ENCODE measurements at places on chromosomes 1 and 21.

GRCh38 chr1:66025188-66025587 is 232.5 kb downstream of the PDE4B start:
- DNase-seq: no peak

GRCh38 chr1:215786997-215787396 is 219.9 kb downstream of the KCTD3 start:
- no peak for DNase-seq

DNA sequence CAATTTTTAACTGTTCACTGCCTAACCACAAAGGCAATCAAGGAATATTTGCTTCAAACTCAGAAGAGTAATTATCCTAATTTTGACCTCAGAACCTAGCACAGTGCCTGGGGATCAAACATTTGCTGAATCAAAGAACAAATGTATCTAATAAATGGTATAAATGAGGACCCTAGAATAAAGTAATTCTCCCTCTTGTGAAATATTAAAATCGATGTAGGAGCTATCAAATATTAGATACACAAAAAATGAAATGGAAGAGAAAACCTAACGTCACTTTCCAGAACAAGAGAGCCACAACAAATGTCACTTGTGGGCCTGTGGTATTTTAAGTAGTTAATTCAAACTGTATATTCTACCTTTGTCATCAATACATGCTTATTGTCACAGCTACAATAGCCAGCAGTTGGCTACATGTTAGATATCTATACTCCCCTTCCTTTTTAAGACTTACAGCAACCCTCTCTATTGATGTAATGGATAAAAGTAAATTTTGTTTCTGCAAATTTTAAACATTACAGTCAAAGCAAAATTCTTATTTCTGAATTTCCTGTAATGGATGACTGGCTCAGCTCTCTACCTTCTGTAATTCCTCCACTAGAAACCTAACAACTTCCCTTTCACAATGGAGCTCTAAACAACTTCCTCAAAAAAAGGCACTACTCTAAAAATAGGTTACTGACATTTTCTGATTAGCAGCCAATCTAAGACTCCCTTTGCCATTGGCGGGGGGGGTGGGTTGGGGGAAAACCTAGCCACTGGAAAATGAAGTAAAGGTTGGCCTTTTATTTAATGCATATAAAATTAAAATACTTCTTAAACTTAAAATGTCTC is 37.6 kb downstream of the PUM1 start:
- DNase-seq: no peak

- DNase-seq: no peak
These were observed 326.0 kb downstream of the BARHL2 start for GRCh38 chr1:90391126-90391525.

- DNase-seq: no peak
These were observed 32.7 kb downstream of the TFAP2E start for GRCh38 chr1:35605867-35606182.

DNA sequence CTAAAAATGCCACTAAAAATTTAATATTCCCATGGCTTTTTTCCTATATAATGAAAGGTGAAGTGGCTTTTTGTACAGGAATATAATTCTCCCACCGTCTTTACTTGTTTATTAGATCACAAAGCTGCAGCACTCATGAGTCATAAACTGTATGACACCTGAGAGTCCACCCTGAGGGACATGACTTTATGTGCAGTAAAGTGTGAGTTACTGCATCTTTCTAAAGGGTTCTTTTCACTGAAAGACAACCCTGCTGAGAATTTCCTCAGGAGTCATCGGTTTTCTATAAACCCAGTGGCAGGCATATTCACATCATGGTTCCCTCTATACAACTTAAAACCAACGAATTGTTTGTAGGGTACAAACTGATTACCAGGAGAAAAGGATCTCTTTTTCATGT is 77.4 kb downstream of the APP start:
- DNase-seq: no peak

DNA sequence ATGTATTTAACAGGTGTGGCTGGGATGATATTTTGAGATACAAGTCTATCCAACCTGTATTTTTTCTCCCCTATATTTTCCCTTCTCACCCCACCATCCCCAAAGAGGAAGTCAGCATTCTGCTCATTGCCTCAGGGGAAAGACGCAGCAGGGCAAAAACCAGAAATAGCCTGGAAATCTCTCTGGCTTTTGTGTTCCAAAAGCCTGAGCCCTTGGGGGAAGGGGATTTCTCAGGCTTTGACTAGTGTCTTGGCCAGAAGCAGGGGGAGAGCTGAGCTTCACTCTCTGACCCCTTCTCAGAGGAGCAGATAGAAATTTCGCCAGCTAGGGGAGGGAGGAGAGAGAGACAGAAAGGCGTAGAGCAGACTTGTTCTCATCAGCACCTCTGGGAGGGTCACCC is 244.7 kb downstream of the RRAGC start:
- DNase-seq: no peak

GRCh38 chr1:113663165-113663951 is 95.9 kb downstream of the PHTF1 start:
- DNase-seq: no peak

Data from stimulated activated CD4-positive, alpha-beta T cell treated with anti-CD3 and anti-CD28 coated beads, Interleukin-12 subunit alpha, Interleukin-12 subunit beta, amount 100 ng/mL, for 48 hours (primary cell).